Non-pigmented ciliary epithelial cell (primary cell): ENCODE measurements at places on chromosomes 16 and 17.

DNA sequence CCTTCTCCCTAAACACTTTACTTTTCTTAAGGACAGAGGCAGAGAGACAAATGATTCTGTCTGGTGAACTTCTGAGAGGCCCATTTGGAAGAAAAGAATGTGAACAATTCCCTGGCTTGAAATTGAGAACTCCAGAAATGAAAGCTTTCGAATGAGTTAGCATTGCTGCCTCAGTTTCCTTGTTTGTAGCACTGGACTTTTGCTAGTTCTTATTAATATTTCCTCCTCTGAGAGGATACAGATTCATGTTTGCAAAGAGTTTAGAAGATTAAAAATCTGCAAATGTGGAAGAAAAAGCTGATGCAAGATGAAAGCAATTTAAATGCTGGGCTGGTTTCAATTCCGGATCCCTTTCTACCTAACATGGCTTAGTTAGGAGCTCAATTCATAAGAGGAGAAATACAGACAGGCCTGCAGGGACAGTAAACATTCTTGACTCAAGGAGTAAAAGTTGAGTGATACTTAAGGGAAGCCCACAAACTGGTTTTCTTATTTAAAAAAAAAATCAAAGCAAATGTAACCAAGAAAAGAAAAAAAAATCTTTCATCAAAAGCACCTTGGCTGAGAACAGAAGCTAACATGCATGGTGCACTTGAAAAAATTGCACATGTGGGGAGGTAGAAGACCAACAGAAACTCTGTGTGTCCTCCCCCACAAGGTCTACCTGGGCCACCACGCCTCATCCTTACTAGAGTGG is 27.1 kb downstream of the HNF1B start:
- no peak for DNase-seq

GRCh38 chr17:43428524-43428923 is 29.7 kb downstream of the ARL4D start:
- no peak for DNase-seq

DNA sequence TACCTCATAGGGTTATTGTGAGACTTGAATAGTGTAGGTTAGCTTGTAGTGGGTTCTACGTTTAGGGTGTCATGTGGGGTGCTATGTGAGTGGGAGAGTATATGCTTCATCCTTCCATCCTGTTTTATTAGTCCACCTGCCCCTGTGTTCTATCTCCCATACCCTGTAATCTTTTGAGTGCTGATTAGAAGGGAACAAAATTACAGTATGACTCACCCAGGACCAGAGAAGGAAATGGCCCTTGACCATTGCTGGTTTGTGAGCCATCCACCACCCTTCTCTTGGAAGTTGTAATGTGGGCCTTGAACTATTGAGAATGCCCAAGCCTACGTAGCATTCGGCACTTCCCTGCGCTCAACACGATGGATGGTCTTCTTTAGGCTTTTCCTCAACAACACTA is 17.1 kb downstream of the SAP30BP start:
- DNase-seq = no peak

- DNase-seq = no peak
Observed at GRCh38 chr16:51062039-51062438, 89.0 kb downstream of the SALL1 start.

DNA sequence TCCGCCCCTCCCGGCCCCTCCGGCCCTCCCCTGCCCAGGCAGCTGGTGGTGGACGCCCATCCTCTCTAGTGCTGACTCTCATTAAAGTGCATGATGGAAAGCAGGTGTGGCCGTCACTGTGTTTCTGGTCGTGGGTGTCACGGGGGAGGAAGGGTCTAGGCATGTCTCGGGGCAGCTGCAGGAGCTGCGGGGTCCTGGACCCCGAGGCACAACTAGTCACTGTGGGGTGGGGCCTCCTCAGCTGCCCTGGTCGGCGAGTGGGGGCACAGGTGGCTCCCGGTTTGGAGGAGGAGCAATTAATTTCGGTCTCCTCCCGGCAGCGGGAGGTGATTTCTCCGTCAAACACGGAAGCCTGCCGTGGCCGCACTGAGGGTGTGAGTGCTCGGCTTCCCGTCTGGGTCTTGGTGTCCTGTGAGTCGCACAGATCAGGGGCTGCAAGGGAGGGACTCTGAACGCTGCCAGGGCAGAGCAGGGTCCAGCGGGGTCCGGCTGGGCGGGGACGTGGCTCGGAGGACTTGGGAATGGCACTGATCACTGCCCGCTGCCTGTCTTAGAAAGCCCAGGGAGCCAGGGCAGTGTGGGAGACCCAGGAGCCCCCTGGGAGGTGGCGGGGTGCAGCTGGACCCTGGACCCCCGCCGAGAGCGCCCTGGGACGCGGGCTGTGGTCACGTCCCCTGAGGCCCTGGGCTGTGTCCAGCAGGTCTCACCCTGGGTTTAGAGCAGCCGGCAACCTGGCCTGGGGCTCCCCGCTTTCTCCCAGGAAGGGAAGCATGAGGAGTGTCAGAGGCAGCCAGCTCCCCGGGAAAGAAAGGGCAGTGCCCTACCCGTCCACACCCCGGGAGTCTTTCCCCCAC is 3.3 kb downstream of the TPSD1 start:
- DNase-seq = no peak

- DNase-seq = no peak
Observed at GRCh38 chr17:65198653-65199382, 61.6 kb downstream of the RGS9 start.
